ENCODE measurements at places on chromosomes 5 and 9. TPM values are rescaled to one million over a fixed set of nuclear protein-coding genes. Genes with fewer than 3 reads are reported as not detected.

- DNase-seq: no peak
These were observed 609.4 kb downstream of the MTRR start for GRCh38 chr5:8478326-8478725.

DNA sequence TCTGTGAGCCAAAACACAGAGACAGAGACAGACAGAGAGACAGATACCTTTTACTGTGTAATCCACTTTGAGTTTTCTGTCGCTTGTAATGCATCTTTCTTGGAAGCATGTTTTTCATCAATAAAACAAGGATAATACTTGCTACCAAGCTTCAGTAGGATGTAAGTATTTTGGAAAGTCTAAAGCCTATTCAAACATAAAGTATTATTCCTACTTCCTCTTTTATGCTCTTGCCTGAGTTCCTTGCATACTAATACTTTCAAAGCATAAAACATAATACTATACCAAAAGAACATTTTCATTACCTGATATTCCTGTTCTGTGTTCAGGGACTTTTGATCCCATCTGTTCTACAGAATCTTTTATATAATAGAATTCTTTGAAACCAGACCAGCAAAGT, 64.5 kb upstream of the SLC30A5 start:
- no peak for DNase-seq

DNA sequence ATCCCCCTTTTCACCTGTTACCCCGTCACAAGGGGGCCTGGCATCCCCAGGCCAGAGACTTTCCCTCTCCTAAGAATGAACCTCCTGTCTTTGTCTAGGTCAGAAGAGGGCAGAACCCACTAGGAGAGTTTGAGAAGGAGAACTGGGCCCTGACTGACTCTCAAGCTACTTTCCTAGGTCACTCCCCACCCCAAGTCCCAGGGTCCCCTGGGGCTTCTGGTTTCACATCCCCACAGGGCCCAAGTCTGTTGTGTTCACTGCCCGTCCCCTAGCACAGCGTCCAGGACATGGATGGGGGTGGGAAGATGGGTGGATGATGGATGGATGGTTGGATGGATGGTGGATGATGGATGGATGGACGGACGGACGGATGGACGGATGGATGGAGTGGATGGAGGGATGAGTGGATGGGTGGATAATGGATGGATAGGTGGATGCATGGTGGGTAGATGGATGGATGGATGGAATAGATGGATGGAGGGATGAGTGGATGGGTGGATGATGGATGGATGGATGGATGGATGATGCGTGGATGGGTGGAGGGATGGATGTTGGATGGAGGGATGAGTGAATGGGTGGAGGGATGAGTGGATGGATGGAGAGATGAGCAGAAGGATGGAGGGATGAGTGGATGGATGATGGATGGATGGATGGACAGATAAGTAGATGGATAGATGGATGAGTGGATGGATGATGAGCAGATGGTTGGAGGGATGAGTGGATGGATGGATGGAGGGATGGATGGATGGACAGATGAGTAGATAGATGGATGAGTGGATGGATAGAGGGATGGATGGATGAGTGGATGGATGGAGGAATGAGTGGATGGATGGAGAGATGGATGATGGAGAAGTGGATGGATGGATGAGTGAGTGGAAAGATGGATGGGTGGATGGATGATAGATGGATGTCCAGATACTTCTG, 50.6 kb downstream of the KCNT1 start:
- no peak for DNase-seq

- no peak for DNase-seq
These were observed 17.3 kb upstream of the TMOD1 start for GRCh38 chr9:97484134-97484533.

DNA sequence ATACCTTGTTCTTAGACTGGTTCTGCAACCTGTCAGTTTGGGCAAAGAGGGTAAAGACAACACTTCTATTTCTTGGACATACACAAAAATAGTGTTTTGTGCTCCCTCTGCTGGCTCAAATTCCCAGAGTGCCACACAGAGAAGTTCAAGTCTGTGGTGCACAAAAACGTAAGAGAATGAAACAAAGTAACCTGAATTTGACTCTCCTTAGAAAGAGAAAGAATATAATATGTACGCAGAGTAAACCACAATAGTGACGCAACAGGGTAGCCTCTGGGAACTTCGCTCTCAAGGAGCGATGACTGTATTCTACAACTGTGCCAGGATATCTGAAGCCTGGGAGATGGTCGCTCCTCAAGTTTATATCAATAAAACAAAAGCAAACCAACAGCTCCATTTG, 18.5 kb downstream of the DDX31 start:
- no peak for DNase-seq

GRCh38 chr9:28539434-28540070, 966.3 kb upstream of the C9orf72 start:
- DNase-seq: no peak

GRCh38 chr9:136079916-136080246, 15.2 kb downstream of the NACC2 start:
- no peak for DNase-seq

GRCh38 chr5:34038390-34038789, 4.6 kb downstream of the C1QTNF3 start:
- DNase-seq: no peak

GRCh38 chr5:31464081-31464480, 67.8 kb downstream of the DROSHA start:
- DNase-seq: no peak

GRCh38 chr5:178287091-178287790, 54.6 kb upstream of the PHYKPL start:
- DNase-seq: no peak

GRCh38 chr9:89154218-89154617, 24.4 kb downstream of the SHC3 start:
- no peak for DNase-seq

GRCh38 chr5:122661496-122662180, 113.2 kb upstream of the SNX2 start:
- DNase-seq: no peak

DNA sequence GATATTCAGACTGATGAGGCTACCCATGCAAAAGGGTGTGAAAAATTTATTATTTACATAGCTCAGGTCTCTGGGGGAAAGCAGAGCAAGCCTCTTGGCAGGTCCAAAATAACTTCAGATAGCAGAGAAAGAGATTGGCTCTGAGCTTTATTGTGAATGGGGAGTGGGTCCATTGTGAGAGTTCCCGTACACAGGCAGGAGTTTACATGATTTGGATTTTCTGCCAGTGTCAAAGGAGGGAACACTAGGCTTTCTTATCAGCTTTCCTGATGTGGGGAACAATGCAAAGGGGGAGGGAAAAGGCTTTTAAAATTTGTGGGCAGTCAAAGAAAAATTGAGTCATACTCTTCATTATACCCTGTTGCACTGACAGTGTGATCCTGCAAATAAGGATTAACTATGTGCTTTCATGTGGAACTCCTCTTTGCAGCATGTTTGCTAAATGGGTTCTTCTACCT, 615.0 kb upstream of the RIOK2 start:
- DNase-seq: no peak

- DNase-seq: no peak
These were observed 278.9 kb downstream of the EFNA5 start for GRCh38 chr5:107391787-107392186.

DNA sequence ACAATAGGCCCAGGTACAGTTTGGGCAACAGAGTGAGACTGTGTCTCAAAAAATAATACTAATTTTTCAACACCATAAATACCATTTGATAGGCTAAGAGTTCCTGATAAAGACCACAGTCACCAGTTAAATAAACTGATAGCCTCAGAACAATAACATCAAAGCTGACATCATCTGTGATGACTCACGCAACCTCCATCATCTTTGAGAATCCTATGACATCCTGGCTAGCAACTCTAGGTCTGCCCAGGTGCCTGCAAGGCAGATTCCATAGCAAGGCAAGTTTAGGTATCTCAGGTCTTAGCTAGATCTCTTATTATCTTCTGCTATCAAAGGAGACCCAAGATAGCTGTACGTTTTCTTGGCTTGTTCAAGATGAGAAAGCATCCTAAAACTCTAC, 30.5 kb upstream of the UBAP2 start:
- no peak for DNase-seq

AK3 gene
- 59.5 TPM for total RNA-seq

NCBP1 gene
- 15.2 TPM for total RNA-seq

SH2D3C gene
- total RNA-seq: 4.6 TPM

OR1Q1 gene
- not detected for total RNA-seq

SPINK7 gene
- total RNA-seq: not detected

SYK gene
- 2.7 TPM for total RNA-seq
